ENCODE measurements at places on chromosomes 4 and X.

- DNase-seq, result no peak
Observed at GRCh38 chrX:114889481-114889880, 127.9 kb downstream of the IL13RA2 start.

DNA sequence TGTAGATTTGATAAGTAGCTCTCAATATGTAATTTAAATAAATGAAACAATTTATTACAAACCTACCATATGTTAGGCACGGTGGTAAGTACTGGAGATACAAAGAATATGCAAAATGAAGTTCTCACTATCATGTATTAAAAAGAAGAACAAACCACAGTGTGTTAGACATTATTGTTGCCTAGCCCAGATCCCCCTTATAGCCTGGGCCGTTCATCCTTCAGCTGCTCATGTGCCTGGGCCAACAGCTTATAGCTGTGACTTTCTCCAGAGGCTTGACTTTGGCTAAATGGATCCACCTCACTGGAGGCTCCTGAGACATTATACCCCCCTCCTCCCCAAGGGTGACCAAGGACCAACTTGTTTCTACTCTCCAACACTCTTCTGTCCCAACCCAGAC, 29.8 kb upstream of the CCNG2 start:
- DNase-seq, result no peak

DNA sequence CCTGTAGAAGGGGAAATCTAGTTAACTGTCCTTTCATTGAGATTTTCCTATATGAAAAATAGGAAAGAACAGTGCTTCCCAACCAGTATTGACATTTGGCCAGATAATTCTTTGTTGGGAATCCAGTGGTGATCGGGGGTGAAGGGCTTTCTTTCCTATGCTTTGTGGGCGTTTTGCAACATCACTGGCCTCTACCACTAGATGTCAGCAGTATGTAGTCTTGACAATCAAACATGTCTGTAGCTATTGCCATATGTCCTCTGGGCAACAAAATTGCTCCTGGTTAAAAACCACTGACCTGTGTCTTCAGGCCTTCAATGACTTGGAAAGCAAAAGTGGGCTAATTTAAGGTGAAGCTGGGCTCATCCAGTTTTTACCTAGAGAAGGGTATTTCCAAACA, 658.5 kb downstream of the DACH2 start:
- DNase-seq, result no peak

GRCh38 chr4:16292585-16292984, 66.3 kb upstream of the TAPT1 start:
- DNase-seq, result no peak

- no peak for DNase-seq
Observed at GRCh38 chr4:56417396-56417795, 18.0 kb downstream of the PPAT start.

GRCh38 chrX:12076046-12076445, 62.2 kb upstream of the FRMPD4 start:
- no peak for DNase-seq

DNA sequence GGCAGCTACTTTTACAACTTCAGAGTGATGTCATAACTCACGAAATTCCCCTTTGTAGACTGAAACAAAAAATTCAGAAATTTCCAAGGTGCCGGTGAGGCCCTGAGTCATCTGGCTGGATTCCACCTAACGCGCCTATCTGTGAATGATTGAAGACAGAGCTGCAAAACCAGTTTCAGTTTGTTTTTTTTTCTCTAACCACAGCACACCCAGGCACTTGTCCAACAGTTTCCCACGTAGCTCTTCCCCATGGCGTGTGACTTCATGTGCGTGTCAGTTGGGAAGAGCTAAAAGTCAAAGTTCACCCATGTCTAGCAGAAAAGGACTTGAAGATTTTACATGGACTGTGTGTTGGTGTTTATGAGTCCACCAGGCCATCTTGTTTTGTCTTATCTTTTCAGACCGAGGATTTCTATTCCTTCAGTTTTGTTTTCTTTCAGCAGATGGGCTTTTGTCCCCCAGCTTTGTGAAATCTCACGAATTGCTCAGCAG, 16.4 kb downstream of the TCEANC start:
- no peak for DNase-seq

- DNase-seq, result no peak
Observed at GRCh38 chrX:71606536-71607216, 11.6 kb downstream of the CXCR3 start.

DNA sequence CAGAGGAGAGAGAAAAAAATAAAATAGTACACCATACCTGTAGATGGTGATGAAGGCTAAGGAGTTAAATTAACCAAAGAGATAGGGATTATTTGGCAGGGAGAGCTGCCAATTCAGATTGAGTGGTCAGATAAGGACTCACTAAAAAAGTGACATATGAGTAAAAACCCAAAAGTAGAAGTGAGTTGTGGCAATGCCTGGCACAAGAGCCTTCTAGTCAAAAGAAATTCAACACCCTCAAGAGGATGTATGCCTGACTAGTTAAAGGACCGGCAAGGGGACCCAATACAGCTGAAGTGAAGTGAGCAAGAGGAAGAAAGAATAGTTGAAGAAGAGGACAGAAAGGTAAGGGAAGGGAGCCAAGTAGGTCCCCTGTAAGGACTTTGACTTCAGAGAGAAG, 34.9 kb downstream of the ELF2 start:
- DNase-seq, result no peak

GRCh38 chr4:77104791-77105540, 29.2 kb upstream of the CCNI start:
- DNase-seq, result no peak

- no peak for DNase-seq
Observed at GRCh38 chrX:68894142-68894512, 65.3 kb downstream of the EFNB1 start.

- no peak for DNase-seq
Observed at GRCh38 chr4:74056114-74056857, 17.8 kb upstream of the CXCL3 start.

DNA sequence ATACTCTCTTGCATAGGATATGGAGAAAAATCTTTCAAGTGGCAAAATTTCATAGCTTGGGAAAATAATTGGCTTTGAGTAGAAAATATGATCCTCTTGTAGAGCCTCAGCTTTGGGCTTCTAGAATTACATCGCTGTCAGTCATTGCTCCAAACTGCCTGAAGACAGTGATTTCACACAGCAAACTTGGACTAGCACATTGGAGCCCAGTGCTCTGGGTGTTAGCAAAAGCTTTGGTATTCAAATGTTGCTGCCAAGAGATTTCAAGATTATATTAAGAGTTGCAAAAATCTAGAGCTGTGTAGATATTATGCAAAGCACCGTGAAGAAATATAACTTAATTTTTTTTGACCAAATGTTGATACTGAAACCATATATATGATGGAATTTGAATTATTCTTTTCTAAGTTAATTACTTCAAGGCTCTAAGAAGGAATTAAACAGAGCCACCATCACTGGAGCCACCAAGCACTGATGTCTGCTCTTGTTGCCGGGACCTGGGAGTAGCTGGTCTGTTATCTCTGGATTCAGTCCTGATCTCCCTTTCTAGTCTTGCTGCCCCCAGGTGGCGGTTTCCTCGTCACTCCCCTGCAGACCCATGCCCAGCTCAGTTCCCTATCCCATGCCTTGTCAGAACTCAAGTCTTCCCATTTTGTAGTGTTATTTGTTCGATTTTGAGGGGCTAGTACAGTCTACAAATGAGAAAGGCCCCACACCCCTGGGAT, 260.7 kb upstream of the SFRP2 start:
- DNase-seq, result no peak

DNA sequence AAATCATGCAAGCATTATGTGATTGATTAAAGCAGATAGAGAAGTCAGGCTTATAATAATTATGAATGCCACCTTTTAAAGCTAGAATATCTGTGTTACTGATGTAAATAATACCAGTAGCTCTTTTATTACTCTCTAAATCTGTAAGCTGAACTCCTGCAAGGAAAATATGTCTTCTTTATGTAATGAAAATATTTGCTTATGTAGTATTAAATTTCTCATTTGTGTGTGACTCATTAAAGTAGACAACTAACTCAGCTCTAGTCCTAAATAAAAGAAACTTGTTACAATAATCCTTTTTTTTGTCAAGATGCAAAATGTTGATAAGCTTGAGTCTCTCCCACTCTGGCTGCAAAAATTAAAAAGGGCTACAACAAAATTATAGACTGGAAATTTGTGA, 137.7 kb upstream of the FAT1 start:
- DNase-seq, result no peak

DNA sequence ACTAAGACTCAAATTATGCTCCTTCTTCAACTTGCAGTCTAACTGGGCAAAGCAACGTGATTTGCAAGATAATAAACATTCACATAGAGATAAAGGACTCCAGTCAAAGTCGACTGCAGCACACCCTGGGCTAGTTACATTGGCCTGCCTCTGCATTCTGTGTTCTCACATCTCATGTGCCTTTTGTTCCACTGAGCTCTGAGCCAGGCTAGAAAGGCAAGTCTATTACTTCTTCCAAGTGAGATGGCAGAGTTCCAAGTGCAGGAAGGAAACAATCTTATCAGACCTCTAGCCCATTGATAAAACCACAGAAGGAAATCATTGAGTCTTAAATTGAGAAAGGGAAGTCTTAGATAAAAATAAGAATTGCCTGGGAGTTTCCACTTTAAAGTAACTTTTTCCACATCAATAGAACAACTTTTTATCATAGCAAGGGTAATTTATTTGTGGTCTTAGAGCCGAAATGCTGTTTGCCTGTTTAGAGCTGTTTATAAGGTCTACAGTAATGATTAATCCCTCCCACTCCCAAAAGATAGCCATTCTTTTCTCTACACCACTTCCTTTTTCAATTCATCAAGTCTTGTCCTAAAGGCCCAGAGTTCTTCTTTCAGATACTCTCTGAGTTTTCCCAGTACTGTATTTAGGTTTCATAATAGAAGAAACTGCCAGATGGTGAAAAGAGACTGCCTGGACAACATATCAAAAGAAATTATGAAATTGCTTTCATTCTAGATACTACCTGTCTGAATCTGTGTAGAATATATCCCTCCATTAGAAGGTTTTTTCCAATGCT, 200.2 kb downstream of the GUCY2F start:
- DNase-seq, result no peak

- no peak for DNase-seq
Observed at GRCh38 chr4:72971572-72971971, 97.9 kb downstream of the COX18 start.

DNA sequence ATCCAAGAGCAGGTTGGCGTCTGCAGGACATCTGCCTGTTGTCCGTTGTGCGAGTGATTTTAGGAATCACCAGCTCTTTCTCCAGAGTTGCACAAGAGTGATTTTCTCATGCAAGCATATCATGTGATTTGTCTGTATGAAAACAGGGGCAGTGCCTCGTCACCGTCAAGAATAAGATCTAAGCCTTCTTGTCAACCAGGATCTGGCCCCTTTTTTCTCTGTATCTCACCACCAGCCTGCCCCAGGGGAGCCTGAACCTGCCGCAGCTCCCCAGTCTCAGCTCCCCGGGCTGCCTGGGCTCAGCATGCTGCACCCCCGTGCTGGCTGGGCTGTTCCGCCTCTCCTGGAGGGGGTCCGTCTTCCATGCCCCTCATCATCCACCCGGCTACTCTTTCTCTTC, 90.5 kb downstream of the STOX2 start:
- no peak for DNase-seq

DNA sequence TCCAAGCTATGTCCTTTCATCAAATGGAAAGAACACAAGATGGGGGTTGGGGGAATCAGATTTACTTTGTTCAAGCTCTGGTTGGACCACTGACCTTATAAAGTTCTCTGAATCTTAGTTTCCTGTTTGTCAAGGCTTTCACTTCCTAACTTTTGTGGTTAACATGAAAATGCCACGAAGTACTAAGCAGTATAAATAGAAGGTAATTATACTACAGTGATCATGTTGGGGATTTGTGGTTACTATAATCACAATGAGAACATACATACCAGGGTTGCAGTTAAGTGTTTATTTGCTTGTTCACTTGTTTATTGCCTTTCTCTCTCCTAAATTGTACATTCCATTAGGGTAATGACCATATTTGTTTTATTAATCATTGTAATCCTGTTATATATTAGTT, 53.2 kb downstream of the SPRY1 start:
- no peak for DNase-seq

DNA sequence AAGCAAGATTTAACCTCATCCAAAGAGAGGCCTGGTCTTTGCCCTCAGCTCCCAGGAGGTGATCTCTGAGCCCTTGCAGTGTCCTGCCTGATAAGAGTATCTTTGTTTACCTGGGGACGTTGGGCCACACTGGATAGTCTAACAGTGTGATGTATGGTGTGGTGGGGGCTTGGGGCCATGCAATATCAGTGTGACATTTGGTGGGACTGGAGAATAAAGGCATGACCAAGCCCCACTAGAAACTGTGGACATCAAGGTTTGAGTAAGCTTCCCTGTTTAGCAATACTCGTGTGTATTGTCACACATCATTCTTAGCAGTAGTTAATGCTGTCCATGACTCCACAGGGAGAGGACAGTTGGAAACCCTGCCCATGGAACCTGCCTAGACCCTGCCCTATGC, 34.4 kb downstream of the BBS12 start:
- DNase-seq, result no peak

DNA sequence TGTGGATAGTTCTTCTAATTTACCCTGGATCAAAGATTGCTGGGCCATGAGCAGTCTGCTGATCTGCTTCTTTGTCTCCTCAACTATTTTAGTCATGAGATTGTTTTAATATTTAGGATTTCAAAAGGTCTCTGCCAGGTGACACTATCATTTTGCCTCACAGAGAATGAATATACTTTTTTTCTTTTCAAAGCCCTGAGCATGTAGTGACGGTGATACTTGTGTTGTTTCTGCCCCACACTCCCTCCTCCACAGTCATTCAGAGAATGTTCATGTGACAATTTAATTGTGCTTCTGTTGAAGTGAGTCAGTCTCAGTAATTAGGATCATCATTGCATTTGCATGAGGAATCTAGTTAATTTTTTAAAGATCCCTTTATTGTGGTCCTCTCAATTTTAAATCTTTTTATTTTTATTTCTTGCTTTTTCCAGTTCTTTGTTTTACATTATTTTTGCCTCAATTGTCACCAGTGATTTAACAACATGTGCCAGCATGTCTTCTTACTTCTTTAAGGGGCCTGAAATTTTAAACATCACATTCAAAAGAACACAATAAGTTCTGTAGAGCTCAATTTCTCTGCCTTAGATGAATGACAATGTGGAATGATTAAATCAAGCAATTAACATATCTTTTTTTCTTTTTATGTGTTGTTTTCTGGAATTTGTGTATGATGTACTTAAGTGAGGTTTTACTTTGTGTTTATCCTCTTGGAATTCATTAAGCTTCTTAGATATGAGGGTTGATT, 12.3 kb downstream of the MMRN1 start:
- no peak for DNase-seq

DNA sequence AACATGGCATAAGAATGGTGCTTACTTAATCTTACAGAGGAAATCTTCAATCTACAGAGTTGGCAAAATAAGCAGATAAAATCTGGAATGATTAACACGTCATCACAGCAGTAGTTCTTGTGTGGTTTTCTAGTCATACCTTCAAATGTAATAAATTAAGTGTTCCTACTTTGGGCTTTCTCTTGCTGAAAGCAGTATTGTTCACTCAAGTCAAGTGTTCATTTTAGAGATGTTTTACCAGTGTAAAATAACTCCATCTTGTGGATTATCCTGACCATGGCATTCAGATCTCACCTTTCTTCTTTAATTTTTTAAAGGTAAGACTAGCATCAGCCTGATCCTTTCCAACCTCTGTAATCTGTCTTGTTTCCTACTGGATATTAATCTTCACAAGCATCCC, 72.9 kb downstream of the ADAMTS3 start:
- DNase-seq, result no peak

All from stimulated activated CD8-positive, alpha-beta memory T cell treated with anti-CD3 and anti-CD28 coated beads, Interleukin-4, amount 100 ng/mL, for 1 hour (primary cell).